Karpas-422 (cell line): ENCODE measurements at places on chromosomes 2 and 18.

DNA sequence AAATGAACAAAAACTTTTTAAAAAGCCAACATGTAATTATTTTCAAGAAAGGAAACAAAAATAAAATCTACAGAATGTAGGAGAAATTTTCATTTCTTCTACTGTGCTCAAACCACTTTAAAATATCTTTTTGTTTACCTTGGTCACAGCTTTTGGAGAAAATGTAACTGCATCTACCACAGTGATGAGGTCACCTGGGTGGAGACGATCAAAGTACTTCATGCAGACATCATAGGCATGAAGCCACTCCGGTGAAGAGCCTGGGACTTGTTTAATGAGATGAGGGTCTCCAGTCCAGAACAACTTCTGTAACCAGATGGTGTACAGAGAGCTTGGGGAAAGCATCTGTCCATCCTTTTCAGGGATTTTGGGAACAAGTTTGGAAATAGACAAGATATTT is 285.8 kb downstream of the NBAS start:
- peaks cover 5% of the 10 kb centered on the region; the same call in 1 of the 2 replicates for H3K4me1 ChIP-seq
- no peaks in the 10 kb centered on the region for H3K27me3 ChIP-seq
- no peak overlapping the region for H3K4me3 ChIP-seq
- H3K36me3 ChIP-seq: no peaks in the 10 kb centered on the region
- no peak overlapping the region for H3K27ac ChIP-seq
- DNase-seq: no peak

- H3K27me3 ChIP-seq: no peaks in the 10 kb centered on the region
- no peak overlapping the region for H3K27ac ChIP-seq
- DNase-seq: no peak
- H3K4me3 ChIP-seq: no peak overlapping the region
- no peaks in the 10 kb centered on the region for H3K36me3 ChIP-seq
Measured at GRCh38 chr2:240465765-240466578, 30.5 kb downstream of the GPC1 start.

GRCh38 chr2:135987441-135987840 is 2.0 kb upstream of the DARS1 start:
- peaks cover 31% of the 10 kb centered on the region for H3K4me1 ChIP-seq
- H3K27ac ChIP-seq: no peak overlapping the region
- no peak for DNase-seq

- H3K4me1 ChIP-seq: peaks cover 18% of the 10 kb centered on the region
- no peak overlapping the region for H3K4me3 ChIP-seq
- no peaks in the 10 kb centered on the region for H3K27me3 ChIP-seq
Measured at GRCh38 chr2:11998626-11999378, 252.4 kb downstream of the LPIN1 start.

- H3K27me3 ChIP-seq: no peaks in the 10 kb centered on the region
- peaks cover 51% of the 10 kb centered on the region for H3K4me1 ChIP-seq
Measured at GRCh38 chr2:45709137-45709536, 57.7 kb downstream of the PRKCE start.

- H3K4me1 ChIP-seq: no peaks in the 10 kb centered on the region
- no peaks in the 10 kb centered on the region for H3K36me3 ChIP-seq
Measured at GRCh38 chr2:119465687-119466086, 34.0 kb downstream of the TMEM37 start.

DNA sequence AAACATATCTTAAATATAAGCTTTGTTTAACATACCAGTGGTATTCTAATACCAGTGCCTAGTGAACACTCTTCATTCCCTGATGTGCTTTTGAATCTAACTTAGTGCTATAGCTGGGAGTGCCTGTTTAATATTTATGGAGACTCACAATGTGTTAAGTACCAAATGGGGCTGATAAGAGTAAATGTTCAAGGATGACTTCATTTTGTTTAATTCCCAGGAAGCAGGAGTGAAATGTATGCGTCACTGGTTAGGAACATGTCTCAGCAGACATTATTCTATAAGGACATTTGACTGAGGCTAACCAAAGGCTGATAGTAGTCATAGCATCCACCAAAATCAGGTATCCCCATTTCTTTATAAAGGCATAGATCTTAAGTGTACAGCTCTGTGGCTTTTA is 31.7 kb upstream of the LINC00305 start:
- no peak overlapping the region for H3K27ac ChIP-seq
- DNase-seq: no peak
- no peaks in the 10 kb centered on the region for H3K27me3 ChIP-seq
- no peaks in the 10 kb centered on the region for H3K36me3 ChIP-seq
- peaks cover 2% of the 10 kb centered on the region for H3K4me1 ChIP-seq

GRCh38 chr18:40006634-40007033 is 1948.4 kb upstream of the PIK3C3 start:
- H3K27ac ChIP-seq: no peak overlapping the region
- no peaks in the 10 kb centered on the region for H3K36me3 ChIP-seq
- H3K4me1 ChIP-seq: no peaks in the 10 kb centered on the region
- no peak overlapping the region for H3K4me3 ChIP-seq
- DNase-seq: no peak

DNA sequence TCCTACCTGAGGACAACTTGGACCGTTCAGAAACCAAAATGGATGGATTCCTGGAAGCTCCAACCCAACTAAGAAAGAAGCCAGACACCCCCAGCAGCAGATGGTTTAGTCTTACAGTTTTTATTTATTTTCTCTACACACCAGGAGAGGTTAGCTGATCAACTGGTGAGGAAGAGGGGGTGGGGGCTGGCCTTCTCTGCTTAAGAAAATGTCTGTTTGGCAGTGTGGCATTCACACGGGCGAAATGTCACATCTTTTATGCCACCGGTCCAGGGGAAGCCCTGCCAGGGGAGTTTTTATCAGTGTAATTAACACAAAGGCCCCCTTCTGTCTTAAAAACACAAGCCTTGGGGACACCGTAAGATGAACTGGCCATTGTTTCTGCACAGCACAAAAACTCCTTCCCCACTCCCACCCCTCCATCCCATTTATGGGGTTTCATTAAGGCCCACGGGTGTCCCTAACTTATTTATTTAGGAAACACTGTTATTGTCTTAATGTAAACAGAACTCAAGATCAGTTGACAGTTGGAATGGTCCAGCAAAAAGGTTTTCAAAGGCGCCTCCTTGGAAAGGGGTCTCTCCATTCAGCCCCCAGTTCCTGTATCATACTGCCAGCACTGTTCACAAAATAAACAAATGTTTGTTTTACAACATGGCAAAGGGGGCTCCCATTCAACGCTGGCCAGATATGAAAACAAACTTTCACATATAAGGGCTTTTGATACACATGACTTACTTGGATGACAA is 217.0 kb downstream of the C1D start:
- H3K36me3 ChIP-seq: no peaks in the 10 kb centered on the region
- H3K4me1 ChIP-seq: peaks cover 9% of the 10 kb centered on the region
- DNase-seq: no peak
- no peak overlapping the region for H3K27ac ChIP-seq
- no peak overlapping the region for H3K4me3 ChIP-seq

- no peaks in the 10 kb centered on the region for H3K27me3 ChIP-seq
- no peak for DNase-seq
- no peak overlapping the region for H3K27ac ChIP-seq
- no peak overlapping the region for H3K4me3 ChIP-seq
- H3K36me3 ChIP-seq: no peaks in the 10 kb centered on the region
Measured at GRCh38 chr2:13089971-13090370, 373.2 kb downstream of the TRIB2 start.

GRCh38 chr2:1750933-1751766 is 6.8 kb upstream of the PXDN start:
- H3K27ac ChIP-seq: no peak overlapping the region
- no peaks in the 10 kb centered on the region for H3K27me3 ChIP-seq
- no peak overlapping the region for H3K4me3 ChIP-seq
- peak; percentile 73 for DNase-seq
- H3K4me1 ChIP-seq: no peaks in the 10 kb centered on the region

DNA sequence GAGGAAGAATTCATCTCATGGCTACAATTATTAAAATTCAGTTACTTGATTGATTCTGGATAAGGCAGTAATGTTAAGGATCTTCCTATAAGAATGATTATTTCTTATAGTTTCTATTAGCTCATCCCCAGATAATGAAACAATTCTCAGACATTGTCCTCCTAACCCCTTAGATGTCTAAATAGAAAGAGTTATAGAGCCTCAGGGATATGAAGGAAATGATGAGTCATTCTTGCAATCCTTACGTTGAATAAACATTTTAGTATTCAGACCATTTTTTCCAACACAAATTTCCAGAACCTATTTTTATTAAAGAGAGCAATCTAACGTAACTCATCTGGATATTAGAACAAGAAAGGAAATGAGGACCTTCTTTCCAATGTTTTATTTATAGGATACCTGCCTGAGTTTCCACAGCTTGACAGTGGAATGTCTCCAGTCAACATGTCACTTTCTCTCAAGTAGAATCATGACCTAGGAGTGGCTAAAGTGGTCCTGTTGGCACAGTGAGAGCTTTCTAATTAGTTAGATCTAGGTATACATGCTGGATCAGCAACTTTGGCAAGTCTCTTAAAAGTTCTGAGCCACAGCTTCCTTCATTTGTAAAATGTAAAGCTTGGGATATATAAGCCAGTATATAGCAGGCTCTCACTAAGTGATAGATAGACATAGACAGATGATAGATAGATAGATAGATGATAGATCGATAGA is 88.0 kb upstream of the RAB27B start:
- H3K27me3 ChIP-seq: no peaks in the 10 kb centered on the region
- no peaks in the 10 kb centered on the region for H3K4me1 ChIP-seq
- no peak for DNase-seq
- no peaks in the 10 kb centered on the region for H3K36me3 ChIP-seq
- H3K4me3 ChIP-seq: no peak overlapping the region

GRCh38 chr18:70417847-70418246 is 129.0 kb downstream of the SOCS6 start:
- no peak overlapping the region for H3K27ac ChIP-seq
- no peaks in the 10 kb centered on the region for H3K36me3 ChIP-seq
- H3K27me3 ChIP-seq: no peaks in the 10 kb centered on the region
- no peak overlapping the region for H3K4me3 ChIP-seq
- no peak for DNase-seq
